ENCODE measurements at places on chromosomes 13 and 19.

DNA sequence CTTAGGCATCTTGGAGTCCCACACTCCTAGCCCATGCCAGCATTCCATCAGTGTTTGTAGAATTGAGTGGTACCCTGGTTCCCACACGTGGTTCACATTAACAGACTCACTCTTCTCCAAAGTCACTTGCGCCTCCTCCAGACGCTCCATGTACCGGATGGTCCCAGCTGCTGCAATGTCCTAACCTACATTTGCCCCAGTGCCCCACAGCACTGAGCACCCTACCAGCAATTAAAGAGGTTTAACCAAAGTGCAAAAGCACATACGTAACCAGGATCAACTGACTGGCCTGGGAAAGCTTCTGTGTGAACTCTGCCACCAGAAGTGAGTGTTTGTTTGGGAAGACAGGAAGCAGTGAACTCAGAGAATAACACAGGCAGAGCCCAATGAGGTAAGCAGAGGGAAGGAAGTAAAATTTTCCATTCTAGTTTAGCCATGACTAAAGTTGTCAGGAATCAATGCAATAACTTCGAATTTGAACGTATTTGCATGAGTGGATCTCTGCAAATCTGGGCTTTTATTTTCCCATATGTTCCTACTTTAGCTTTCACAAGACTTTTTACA, 7.3 kb upstream of the MEDAG start:
- DNase-seq = no peak

DNA sequence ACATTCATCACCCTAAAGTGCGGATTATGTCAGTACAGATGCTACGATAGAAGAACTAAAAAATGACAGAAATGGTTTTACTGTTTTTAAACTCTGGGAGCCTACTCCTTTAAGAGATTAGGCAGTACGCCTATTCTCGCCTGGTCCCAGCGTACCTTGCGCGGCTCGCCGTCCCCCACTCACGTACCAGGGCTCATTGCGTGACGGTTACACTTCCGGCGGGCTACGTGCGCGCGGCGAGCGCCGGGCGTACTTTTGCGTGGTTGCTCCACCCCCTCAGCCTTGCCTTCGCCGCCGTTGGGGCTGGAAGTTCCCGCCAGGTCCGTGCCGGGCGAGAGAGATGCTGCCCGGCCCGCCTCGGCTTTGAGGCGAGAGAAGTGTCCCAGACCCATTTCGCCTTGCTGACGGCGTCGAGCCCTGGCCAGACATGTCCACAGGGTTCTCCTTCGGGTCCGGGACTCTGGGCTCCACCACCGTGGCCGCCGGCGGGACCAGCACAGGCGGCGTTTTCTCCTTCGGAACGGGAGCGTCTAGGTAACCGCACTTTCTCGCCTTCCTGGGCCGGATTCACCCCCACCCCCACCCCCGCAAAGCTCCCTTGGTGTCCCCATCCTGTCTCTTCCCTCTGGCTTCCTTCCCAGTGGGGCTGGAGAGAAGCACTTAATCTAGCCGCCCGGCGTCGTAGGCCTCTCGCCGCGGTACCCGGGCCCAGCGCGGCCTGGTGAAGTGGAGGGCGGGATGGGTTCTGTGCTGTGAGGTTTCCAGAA, at the start of gene NUP58:
TSS of gene NUP58 (plus strand) at position 279 of the 767 bp plus-strand sequence. CDS start at position 428, 149 bp downstream.
- DNase-seq = peak; percentile 92

- DNase-seq = no peak
Observed at GRCh38 chr19:36025541-36025940, 7.1 kb downstream of the CLIP3 start.

- DNase-seq = no peak
Observed at GRCh38 chr19:46025835-46026234, 3.0 kb upstream of the PGLYRP1 start.

- DNase-seq = no peak
Observed at GRCh38 chr19:40604171-40604646, 3.0 kb downstream of the LTBP4 start.

DNA sequence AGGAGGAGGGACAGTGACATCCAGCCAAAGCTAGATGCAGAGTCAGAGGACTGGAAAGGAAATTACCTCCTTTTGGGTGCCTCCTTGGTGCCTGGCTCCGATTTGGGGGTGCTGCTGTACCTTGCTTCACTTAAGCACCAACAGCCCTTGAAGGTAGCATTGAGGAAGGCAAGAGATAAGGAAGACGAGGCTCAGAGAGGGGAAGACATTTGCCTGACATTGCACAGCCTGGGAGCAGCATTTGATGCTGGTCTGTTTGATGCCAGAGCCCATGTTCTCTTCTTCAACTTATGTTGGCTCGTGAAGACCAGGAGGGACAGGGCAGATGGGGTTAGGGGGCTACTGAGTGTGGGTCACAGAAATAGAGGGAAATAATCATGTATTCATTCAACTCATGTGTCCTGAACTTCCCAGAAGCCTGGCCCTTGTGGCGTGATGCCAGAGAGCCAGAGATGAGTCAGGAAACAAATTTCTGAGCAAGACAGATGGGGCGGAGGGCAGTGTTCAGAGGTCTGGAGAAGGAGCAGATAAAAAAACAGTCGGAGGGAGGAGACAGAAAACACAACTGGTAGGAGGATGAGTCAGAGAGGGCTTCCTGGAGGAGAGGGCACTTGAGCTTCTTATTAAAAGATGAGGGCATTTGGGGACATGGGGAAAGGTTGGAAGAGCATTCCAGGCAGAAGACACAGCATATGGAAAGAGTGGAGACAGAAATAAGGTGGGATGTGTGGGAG, 3.0 kb upstream of the C19orf81 start:
- peak; percentile 37 for DNase-seq

DNA sequence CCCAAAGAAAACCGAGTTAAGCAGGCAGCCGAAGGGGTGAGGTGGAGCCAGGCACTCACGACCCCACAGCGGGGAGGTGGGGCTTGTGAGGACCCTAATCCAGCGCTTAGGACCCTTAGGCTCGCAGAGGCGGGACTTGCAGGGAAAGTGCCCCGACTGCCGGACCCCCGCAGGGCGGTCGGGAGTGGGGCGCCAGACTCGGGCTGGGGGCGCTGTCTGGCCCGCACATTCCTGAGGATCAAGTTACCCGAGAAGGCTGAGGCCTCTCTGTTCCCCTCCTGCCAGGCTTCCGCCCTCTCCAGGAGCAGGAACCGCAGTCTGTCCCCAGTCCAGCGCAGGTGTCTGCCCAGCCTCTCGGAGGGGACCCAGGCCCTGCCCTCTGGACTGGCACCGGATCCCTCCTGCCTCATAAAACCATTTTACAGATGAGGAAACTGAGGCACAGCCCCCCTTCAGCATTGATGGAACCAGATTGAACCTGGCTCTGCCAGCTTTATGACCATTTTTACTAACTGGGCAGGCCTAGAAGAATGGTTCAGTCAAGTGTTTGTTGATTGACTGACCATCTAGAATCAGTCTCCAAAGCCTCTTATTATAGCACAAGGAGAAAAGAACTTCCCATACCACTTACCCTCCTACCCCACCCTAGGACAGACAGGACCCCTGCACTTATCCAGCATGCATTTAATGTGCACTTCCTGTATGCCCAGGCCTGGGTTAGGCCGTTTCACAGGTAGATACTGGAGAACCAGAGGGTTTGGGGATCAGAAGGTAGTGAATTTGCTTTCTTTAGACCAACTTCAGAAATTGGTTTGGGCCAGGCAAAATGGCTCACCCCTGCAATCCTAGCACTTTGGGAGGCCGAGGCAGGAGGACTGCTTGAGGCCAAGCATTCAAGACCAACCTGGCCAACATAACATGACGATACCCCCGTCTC, 6.7 kb upstream of the JUND start:
- DNase-seq = no peak

DNA sequence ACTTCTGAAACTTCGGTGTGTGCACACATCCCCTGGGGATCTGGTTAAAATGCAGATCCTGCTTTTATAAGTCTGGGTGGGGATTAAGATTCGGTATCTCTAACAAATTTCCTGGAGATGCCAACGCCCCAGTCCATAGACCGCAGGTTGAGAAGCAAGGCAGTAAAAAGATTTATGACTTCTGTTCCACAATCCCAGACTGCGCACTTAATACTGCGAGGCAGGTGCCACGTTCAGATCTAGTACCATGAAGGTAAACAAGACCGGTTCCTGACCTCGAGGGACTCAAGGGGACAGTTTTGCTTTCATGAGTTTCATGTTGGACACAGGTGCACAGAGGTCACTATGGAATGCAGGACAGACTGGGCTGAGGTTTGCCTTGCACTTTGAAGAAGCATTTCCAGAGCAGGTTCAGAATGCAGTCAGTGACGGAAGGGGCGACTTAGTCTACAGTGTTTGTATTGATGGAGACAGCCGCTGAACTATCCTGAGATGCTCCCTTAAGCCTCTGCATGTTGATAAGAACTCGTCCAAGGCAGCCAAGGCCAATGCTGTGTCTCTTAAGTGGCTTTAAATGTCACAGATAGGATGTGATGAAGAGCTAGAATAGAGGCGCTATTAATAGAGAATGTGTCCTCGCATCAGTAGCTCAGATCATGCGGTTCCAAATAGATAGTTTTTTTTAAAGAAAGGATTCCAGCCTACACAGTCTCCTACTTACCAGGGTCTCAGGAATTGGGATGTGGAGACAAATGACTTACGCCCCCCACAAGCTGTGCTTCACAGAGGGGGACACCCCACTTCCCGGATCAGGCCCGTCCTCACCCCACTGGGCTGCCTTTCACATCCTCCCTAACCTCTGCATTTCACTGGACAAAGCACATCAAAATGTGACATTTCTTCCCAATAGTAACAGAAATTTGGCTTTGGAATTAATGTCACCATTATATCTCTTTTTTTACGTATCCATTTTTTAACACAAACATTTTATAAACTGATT, 97.1 kb upstream of the IRS2 start:
- DNase-seq = peak; percentile 66

DNA sequence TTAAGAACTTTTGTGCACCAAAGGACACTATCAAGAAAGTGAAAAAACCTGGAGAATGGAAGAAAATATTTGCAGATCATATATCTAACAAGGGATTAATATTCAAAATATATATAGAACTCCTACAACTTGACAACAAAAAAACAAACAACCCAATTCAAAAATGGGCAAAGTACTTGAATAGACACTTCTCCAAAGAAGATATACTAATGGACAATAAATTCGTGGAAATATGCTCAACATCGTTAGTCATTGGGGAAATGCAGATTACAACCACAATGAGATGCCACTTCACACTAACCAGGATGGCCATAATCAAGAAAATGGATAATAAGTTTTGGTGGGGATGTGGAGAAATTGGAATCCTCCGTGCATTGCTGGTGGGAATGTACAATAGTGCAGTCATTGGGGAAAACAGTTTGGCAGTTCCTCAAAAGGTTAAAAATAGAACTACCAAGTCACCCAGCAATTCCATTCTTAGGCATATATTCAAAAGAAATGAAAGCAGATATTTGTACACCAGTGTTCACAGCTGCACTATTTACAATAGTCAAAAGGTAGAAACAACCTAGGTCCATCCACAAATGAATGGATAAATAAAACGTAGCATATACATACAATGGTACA, 2.2 kb upstream of the LSR start:
- DNase-seq = no peak

DNA sequence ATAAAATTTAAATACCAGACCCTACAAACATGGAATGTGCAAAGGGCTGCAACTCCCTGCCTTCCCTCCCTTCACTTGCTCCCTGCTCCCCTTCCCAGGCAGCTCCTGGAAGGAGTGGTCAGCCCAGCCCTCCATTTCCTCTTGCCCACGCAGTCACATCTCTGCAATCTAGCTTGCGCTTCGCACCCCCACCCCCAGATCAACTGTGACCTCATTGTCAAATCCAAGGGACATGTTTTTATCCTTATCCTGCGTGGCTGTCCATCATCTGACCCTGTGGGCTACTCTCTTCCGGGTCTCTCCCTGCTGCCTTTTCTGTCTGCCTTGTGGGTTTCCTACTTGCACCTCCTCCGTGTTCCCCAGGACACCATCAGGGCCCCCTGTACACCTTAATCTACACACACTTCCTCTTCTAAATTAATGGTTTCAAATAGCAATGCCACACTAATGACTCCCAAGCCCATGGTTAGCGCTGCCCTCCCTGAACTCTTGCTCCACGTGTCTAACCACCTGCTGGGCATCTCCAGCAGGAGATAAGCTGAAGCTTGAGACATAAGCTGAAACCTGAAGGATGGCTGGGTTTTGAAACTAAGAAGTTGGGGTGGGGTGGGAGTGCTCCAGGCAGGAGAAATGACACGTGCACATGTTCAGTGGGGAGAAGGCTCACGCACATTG, 118.3 kb downstream of the USP12 start:
- DNase-seq = no peak

DNA sequence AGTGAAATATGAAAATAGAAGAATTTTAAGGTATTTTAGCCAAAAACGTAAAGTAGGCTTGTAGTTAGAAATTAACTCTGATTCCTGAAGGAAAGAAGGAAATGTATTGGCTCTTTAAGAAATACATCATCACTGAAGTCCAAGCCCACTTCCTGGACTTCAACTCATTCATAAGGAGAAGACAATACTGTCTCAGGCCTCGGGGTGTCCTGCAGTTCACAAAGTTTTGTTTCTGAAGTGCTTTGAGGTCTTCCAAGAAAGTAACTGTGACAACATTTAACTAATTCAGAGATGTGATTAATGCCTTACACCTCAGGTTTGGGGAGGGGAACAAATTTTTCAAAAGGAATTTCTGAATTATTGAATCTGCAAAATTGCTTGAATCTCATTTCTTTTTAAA, 65.8 kb upstream of the STARD13 start:
- no peak for DNase-seq

DNA sequence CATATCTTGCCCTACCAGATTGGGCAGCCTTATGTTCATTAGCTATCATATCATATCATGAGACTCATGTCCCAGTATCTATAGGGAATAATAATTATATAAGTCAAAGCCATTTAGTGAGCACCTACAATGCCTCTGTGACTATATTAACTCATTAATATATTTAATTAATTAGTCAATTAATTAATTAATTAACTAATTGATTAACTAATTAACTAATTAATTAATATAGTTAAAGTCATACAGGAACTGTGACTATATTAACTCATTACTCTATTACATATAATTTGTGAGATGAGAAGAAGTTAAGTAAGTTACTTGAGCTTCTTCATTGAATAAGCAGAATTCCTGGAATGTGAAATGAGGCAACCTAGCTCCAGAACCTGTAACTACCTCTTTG, 588.3 kb upstream of the SLITRK1 start:
- DNase-seq = no peak

DNA sequence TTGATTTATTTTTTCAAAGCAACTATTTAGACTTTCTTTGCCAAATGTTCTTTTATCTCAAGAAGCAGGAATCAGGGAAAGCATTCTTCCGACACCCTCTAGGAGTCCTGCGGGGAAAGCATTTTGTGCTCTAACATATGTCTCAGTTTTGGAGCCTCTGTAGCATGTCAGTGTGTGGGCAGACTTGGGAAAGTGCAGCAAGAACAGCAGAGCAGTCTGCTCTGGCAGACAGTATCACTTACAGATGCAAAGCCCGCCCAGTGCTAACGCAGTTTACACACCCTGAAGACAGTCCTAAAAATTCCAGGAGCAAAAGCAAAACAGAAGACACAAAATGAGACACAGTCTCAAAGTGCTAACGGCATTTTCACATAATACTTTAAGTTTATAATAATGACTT, 393.5 kb downstream of the KLF12 start:
- no peak for DNase-seq
